Bronchus fibroblast of lung (primary cell): ENCODE measurements at places on chromosomes 16 and 17. TPM values are rescaled to one million over a fixed set of nuclear protein-coding genes. Genes with fewer than 3 reads are reported as not detected.

Gene CD300A
- not detected in 2 replicates for total RNA-seq

Gene KRT32
- not detected in 2 replicates for total RNA-seq

Gene NME4
- total RNA-seq = 158 and 175 TPM in 2 replicates

Gene SYT17
- total RNA-seq = 0.30 and 0.84 TPM in 2 replicates

Gene FSCN2
- total RNA-seq = 0.15 TPM in 1 of 2 replicates, not detected in the other

Gene FBRS
- total RNA-seq = 19.3 TPM in 2 replicates

Gene KRTAP9-4
- total RNA-seq = not detected in 2 replicates

Gene HSD17B1
- total RNA-seq = 0.84 and 1.3 TPM in 2 replicates

Gene INTS2
- total RNA-seq = 7.3 and 9.9 TPM in 2 replicates

Gene KRT25
- total RNA-seq = not detected in 2 replicates

Gene PFAS
- 42.0 and 42.7 TPM in 2 replicates for total RNA-seq

Gene LRRC3C
- not detected in 2 replicates for total RNA-seq

Gene IL21R
- 16.1 and 16.8 TPM in 2 replicates for total RNA-seq

Gene GP1BA
- total RNA-seq = not detected in 2 replicates

Gene MYCBPAP
- total RNA-seq = 0.59 and 1.2 TPM in 2 replicates

Gene SRCIN1
- 0.15 TPM in 1 of 2 replicates, not detected in the other for total RNA-seq

Gene NPIPB9
- not detected in 2 replicates for total RNA-seq

Gene SPATA2L
- 5.6 and 6.1 TPM in 2 replicates for total RNA-seq

Gene TMC5
- total RNA-seq = not detected in 2 replicates

Gene KRT36
- total RNA-seq = not detected in 2 replicates

Gene TNFRSF13B
- total RNA-seq = not detected in 2 replicates

Gene BPTF
- total RNA-seq = 14.9 and 16.6 TPM in 2 replicates

Gene ASGR1
- 0.34 and 1.2 TPM in 2 replicates for total RNA-seq

Gene FNDC8
- total RNA-seq = not detected in 2 replicates

Gene CD300E
- not detected in 2 replicates for total RNA-seq

Gene CMTM1
- total RNA-seq = 0.59 and 1.0 TPM in 2 replicates

Gene TBC1D3K
- total RNA-seq = not detected in 2 replicates

Gene TSPOAP1
- 0.34 and 2.7 TPM in 2 replicates for total RNA-seq

Gene PDE6G
- total RNA-seq = 1.3 and 2.2 TPM in 2 replicates

Gene PLA2G10
- total RNA-seq = not detected in 2 replicates

Gene RCVRN
- not detected in 2 replicates for total RNA-seq

Gene WSCD1
- 3.3 and 4.5 TPM in 2 replicates for total RNA-seq

Gene SLFN14
- total RNA-seq = not detected in 2 replicates

Gene NSMCE1
- 82.5 and 90.6 TPM in 2 replicates for total RNA-seq

Gene SPECC1
- total RNA-seq = 11.6 and 13.1 TPM in 2 replicates

Gene FBXW10B
- under 0.01 and 0.59 TPM in 2 replicates for total RNA-seq

Gene KRTAP2-3
- not detected in 2 replicates for total RNA-seq

Gene HNF1B
- total RNA-seq = not detected in 2 replicates

Gene OTOP2
- not detected in 2 replicates for total RNA-seq

Gene KLHL10
- 0.17 TPM in 1 of 2 replicates, not detected in the other for total RNA-seq

Gene ALDH3A2
- total RNA-seq = 22.5 and 26.8 TPM in 2 replicates

Gene MYBBP1A
- total RNA-seq = 66.6 and 68.1 TPM in 2 replicates

Gene PIRT
- not detected in 2 replicates for total RNA-seq

Gene CDH15
- total RNA-seq = 0.30 TPM in 1 of 2 replicates, not detected in the other

Gene CCDC144A
- 0.45 and 0.84 TPM in 2 replicates for total RNA-seq
